Dermis microvascular lymphatic vessel endothelial cell (primary cell): ENCODE measurements at places on chromosomes 5 and 9. TPM values are rescaled to one million over a fixed set of nuclear protein-coding genes. Genes with fewer than 3 reads are reported as not detected.

Gene SLC34A3
- total RNA-seq = not detected in 2 replicates

Gene DMGDH
- 0.51 and 0.76 TPM in 2 replicates for total RNA-seq

Gene LHX6
- 1.9 and 3.2 TPM in 2 replicates for total RNA-seq

Gene CNTNAP3B
- total RNA-seq = 34.4 and 143 TPM in 2 replicates

Gene TRIM7
- 2.1 and 7.6 TPM in 2 replicates for total RNA-seq

Gene NEUROG1
- total RNA-seq = not detected in 2 replicates

Gene AHRR
- total RNA-seq = 4.5 and 5.4 TPM in 2 replicates

Gene INSL4
- total RNA-seq = not detected in 2 replicates

Gene CSF1R
- total RNA-seq = not detected in 2 replicates

Gene GRIA1
- under 0.01 TPM in 1 of 2 replicates, not detected in the other for total RNA-seq

Gene LCN1
- total RNA-seq = not detected in 2 replicates

Gene ROPN1L
- 1.6 and 2.2 TPM in 2 replicates for total RNA-seq

Gene GZMA
- 0.13 TPM in 2 replicates for total RNA-seq

Gene ITGA2
- 38.4 and 63.5 TPM in 2 replicates for total RNA-seq

Gene IFNK
- not detected in 2 replicates for total RNA-seq

Gene PCDHGA6
- total RNA-seq = 1.2 and 2.4 TPM in 2 replicates

Gene PCDH1
- 25.9 and 37.4 TPM in 2 replicates for total RNA-seq

Gene EQTN
- under 0.01 TPM in 1 of 2 replicates, not detected in the other for total RNA-seq

Gene CCL28
- 1.2 and 2.1 TPM in 2 replicates for total RNA-seq

Gene MARCOL
- total RNA-seq = not detected in 2 replicates

Gene S1PR3
- 0.63 and 1.2 TPM in 2 replicates for total RNA-seq

Gene CD180
- total RNA-seq = under 0.01 TPM in 1 of 2 replicates, not detected in the other

Gene PCDHB3
- 0.26 and 1.1 TPM in 2 replicates for total RNA-seq

Gene RNF20
- 18.8 and 19.4 TPM in 2 replicates for total RNA-seq

Gene ANKRD33B
- total RNA-seq = 2.1 TPM in 2 replicates

Gene ABLIM3
- total RNA-seq = 19.5 and 36.5 TPM in 2 replicates

Gene UBE2B
- 17.2 and 21.6 TPM in 2 replicates for total RNA-seq

Gene GARIN3
- total RNA-seq = not detected in 2 replicates

Gene NPR3
- total RNA-seq = 0.13 and 0.38 TPM in 2 replicates

Gene DMRTA1
- under 0.01 and 0.13 TPM in 2 replicates for total RNA-seq

Gene HMMR
- 5.7 and 27.1 TPM in 2 replicates for total RNA-seq

Gene FUBP3
- total RNA-seq = 26.7 and 27.1 TPM in 2 replicates

Gene FOXD1
- total RNA-seq = under 0.01 and 0.13 TPM in 2 replicates

Gene CCL21
- total RNA-seq = 1.8 and 12.0 TPM in 2 replicates

Gene JAKMIP2
- total RNA-seq = not detected in 2 replicates
